ENCODE measurements at places on chromosomes 1 and 21. TPM values are rescaled to one million over a fixed set of nuclear protein-coding genes. Genes with fewer than 3 reads are reported as not detected.

DNA sequence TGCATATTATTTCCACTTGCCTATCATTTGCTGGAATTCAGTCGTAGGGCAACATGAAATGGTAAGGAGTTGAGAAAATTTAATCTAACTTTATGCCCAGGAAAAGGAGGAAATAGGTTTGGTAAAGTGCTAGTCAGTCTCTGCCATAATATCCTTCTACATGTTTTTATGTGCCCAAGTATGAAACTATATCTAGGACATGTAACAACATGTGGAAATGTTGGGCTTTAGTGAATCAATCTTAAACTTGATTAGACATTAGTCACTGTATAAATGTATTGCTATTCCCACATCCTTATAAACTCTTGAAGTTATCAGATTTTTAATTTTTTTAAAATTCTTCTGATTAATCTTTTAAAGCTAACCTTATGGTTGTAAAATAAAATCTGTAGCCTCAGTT, 204.7 kb upstream of the ZRANB2 start:
- no peaks in the 10 kb centered on the region for H3K36me3 ChIP-seq
- no peaks in the 10 kb centered on the region for H3K27me3 ChIP-seq
- no peak overlapping the region for H3K4me3 ChIP-seq
- H3K4me1 ChIP-seq, result no peaks in the 10 kb centered on the region

The NUCKS1 gene
- 237 TPM for total RNA-seq

The RGS13 gene
- not detected for total RNA-seq

DNA sequence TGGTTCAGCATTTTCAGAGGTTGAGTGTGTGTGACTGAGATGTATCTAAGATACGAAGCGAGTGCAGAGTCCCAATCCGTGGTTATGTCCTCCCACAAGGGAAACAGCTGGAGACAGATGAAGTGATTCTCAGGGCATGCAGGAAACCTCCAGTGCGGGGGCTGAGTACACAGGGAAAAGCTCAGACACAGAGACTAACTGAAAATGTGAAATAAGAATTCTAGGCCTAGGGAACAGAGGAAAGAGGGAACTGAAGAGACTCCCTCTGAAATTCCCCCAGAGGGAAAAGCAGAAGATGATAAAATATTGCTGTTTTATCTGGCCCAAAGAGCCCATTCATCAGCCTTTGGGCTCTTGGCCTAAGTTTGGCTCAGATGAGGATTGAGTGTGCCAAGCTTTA, 116.8 kb downstream of the LRRC53 start:
- no peaks in the 10 kb centered on the region for H3K27me3 ChIP-seq
- no peak for DNase-seq

The COL16A1 gene
- not detected for total RNA-seq

- DNase-seq, result no peak
- H3K36me3 ChIP-seq, result no peaks in the 10 kb centered on the region
- no peak overlapping the region for H3K4me3 ChIP-seq
Measured at GRCh38 chr1:18947570-18947969, 8.9 kb downstream of the IFFO2 start.

DNA sequence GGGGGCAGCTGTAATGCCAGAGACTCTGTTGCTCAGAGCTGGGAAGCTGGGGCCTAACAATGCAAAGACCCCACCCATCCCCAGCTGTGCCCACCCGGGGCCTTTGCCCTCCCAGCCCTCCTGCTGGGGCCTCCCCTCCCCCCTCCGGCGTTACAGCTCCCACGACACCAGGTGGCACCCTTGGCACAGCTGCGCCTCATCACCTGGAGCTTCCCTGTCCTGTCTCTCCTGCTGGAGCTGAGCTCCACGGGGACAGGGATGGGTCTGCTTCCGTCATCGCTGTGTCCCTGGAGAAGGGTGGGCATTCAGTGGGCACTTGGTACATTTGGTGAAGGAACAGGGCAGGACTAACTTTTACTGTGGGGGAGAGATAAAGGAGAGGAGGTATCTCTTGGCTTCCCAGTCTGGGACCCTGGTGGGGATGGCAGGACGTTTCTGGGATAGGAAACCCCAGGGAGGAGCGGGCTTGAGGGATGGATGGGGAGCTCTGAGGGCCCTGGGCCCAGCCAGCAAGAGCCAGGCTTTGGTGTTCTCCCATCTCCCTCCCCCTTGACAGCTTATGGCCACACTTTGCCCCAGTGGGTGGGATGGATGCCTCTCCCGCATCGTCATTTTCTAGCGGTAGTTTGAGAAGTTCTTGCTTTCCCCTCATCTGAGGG, 453.2 kb downstream of the PTPRU start:
- DNase-seq, result no peak
- H3K4me3 ChIP-seq, result no peak overlapping the region
- no peaks in the 10 kb centered on the region for H3K36me3 ChIP-seq

- H3K4me1 ChIP-seq, result no peaks in the 10 kb centered on the region
- no peak overlapping the region for H3K27ac ChIP-seq
- no peak overlapping the region for H3K4me3 ChIP-seq
- peaks cover 31% of the 10 kb centered on the region for H3K27me3 ChIP-seq
- no peak for DNase-seq
Measured at GRCh38 chr1:63350320-63350719, 17.1 kb upstream of the ALG6 start.

DNA sequence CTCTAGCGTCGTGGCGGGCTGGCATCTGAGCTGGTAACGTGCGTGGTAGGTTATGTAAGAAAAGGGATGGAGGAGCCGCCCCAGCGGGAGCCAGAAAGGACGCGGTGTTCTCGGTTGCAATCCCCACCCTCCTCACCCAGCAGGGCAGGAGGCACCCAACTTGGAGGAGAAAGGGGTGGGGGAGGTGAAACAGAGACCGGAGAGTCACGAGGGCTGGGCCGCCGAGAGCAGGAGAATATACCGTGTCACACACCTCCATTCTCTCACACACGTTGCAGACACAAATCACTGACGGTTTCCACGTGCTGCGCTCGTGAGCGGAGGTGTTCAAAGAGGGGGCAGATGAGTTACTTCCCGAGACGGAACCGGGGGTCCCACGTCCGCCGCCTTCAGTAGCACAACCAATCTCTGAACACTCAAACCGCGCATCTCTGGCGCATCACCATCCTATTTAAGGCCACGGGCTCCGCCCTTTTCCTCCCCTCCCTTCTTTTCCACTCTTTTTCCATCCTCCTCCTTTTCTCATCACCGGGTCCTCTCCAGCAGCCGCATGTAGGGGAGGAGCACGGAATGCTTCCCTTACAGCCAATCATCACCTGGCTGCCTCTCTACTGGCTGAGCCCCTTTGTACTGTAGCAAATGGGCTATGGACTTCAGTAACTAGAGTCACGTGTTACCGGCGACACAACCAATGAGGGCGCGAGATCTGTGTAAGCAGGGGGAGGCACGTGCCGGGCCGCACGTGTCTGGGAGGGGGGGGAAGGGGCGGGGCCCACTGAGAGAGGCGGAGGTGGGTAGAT, at the start of gene CIART:
TSS of gene CIART (plus strand) at position 797 of the 800 bp plus-strand sequence. CDS start 714 bp downstream, outside the sequence.
- H3K4me1 ChIP-seq, result peaks cover 24% of the 10 kb centered on the region
- H3K27ac ChIP-seq, result peak within 1 kb of the TSS; percentile 80
- H3K4me3 ChIP-seq, result peak within 1 kb of the TSS; percentile 71
- peak; percentile 83 for DNase-seq
- H3K36me3 ChIP-seq, result peaks cover 2% of the 10 kb centered on the region

The OLFML3 gene
- total RNA-seq, result 0.78 TPM

The PAQR6 gene
- total RNA-seq, result 8.6 TPM

The FAM89A gene
- 5.7 TPM for total RNA-seq

The DPT gene
- total RNA-seq, result not detected

The SPATA21 gene
- total RNA-seq, result not detected

The OLFML2B gene
- not detected for total RNA-seq

GRCh38 chr1:222464841-222465210, 83.1 kb downstream of the HHIPL2 start:
- peaks cover 13% of the 10 kb centered on the region for H3K4me1 ChIP-seq
- peak; percentile 66 for DNase-seq
- H3K27ac ChIP-seq, result no peak overlapping the region

- DNase-seq, result no peak
- no peaks in the 10 kb centered on the region for H3K36me3 ChIP-seq
- no peak overlapping the region for H3K27ac ChIP-seq
- peaks cover 8% of the 10 kb centered on the region for H3K27me3 ChIP-seq
- H3K4me3 ChIP-seq, result no peak overlapping the region
Measured at GRCh38 chr1:30611741-30612309, 111.6 kb downstream of the MATN1 start.

The ZBTB37 gene
- 9.2 TPM for total RNA-seq

GRCh38 chr1:154663471-154664060, 55.6 kb upstream of the ADAR start:
- no peak overlapping the region for H3K27ac ChIP-seq
- H3K36me3 ChIP-seq, result no peaks in the 10 kb centered on the region
- peaks cover 2% of the 10 kb centered on the region for H3K4me1 ChIP-seq
- no peak overlapping the region for H3K4me3 ChIP-seq

The SH2D2A gene
- 84.0 TPM for total RNA-seq

GRCh38 chr1:7482077-7482476, 289.0 kb upstream of the VAMP3 start:
- H3K27ac ChIP-seq, result no peak overlapping the region
- no peaks in the 10 kb centered on the region for H3K4me1 ChIP-seq
- no peaks in the 10 kb centered on the region for H3K36me3 ChIP-seq

- no peak for DNase-seq
- H3K36me3 ChIP-seq, result no peaks in the 10 kb centered on the region
- no peak overlapping the region for H3K27ac ChIP-seq
- no peaks in the 10 kb centered on the region for H3K4me1 ChIP-seq
- H3K27me3 ChIP-seq, result peaks cover 12% of the 10 kb centered on the region
Measured at GRCh38 chr1:151858030-151858746, 4.7 kb upstream of the THEM5 start.

- H3K4me1 ChIP-seq, result peaks cover 3% of the 10 kb centered on the region
- H3K4me3 ChIP-seq, result no peak within 1 kb of the TSS
- H3K36me3 ChIP-seq, result no peaks in the 10 kb centered on the region
- no peaks in the 10 kb centered on the region for H3K27me3 ChIP-seq
- no peak within 1 kb of the TSS for H3K27ac ChIP-seq
Measured at GRCh38 chr1:118185084-118185832, at the start of gene SPAG17. SPAG17 (minus strand) TSS chr1:118185228; CDS start chr1:118185157, 71 bp downstream.

- no peaks in the 10 kb centered on the region for H3K36me3 ChIP-seq
- DNase-seq, result no peak
- no peak overlapping the region for H3K4me3 ChIP-seq
- no peak overlapping the region for H3K27ac ChIP-seq
- peaks cover 4% of the 10 kb centered on the region for H3K27me3 ChIP-seq
- H3K4me1 ChIP-seq, result peaks cover 8% of the 10 kb centered on the region
Measured at GRCh38 chr1:88608139-88608943, 75.7 kb upstream of the PKN2 start.

The MRPL20 gene
- total RNA-seq, result 111 TPM

DNA sequence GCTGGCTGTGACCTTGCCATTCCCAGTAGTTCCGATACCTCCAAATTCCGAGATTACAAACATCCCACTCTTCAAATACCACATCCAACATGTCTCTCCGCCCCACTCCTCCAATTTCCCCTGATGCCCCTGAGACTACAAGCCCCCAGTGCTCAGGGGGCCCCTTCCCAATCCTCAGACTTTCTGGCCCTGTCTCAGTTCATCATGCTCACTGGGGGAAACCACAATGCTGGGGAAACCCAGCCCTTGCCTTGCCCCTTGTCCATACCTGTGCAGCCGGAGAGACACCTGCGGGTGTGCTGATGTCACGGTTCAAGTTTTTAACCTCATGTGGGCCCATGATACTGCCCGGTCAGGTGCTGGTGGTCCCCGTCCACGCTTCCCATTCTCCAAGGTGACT, 226.6 kb downstream of the CAMTA1 start:
- no peaks in the 10 kb centered on the region for H3K4me1 ChIP-seq
- no peak overlapping the region for H3K27ac ChIP-seq
- no peak overlapping the region for H3K4me3 ChIP-seq

- no peak for DNase-seq
Measured at GRCh38 chr1:41576620-41577019, 92.1 kb upstream of the EDN2 start.

- no peak overlapping the region for H3K4me3 ChIP-seq
- no peaks in the 10 kb centered on the region for H3K27me3 ChIP-seq
- no peaks in the 10 kb centered on the region for H3K4me1 ChIP-seq
- no peak overlapping the region for H3K27ac ChIP-seq
- peaks cover 3% of the 10 kb centered on the region for H3K36me3 ChIP-seq
- DNase-seq, result no peak
Measured at GRCh38 chr1:93331412-93331811, 14.3 kb upstream of the DR1 start.

DNA sequence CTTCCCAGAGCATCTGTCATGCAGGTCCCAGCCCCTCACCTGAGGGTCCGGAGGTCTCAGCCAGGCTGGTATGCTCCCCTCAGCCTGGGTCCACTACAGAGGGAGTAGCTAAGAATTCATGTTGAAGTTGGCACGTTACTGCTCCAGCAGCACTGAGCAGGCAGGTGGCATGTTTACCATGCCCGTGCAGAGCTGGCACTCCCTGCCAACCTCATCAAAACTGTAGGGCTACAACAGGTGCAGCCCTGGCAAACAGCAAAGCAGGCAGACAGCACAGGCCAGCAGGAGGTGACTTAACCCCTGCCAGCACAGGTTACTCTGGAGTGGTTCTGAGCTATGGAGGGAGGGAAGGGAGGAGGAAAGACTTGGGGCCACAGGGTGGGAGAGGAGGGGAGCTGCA, 46.4 kb downstream of the NUAK2 start:
- no peak overlapping the region for H3K27ac ChIP-seq
- DNase-seq, result no peak
- peaks cover 15% of the 10 kb centered on the region for H3K27me3 ChIP-seq
- no peak overlapping the region for H3K4me3 ChIP-seq
- no peaks in the 10 kb centered on the region for H3K36me3 ChIP-seq

- H3K4me3 ChIP-seq, result no peak overlapping the region
- peak overlapping the region; percentile 57 for H3K27ac ChIP-seq
- H3K27me3 ChIP-seq, result no peaks in the 10 kb centered on the region
Measured at GRCh38 chr1:149903836-149904491, 4.6 kb downstream of the BOLA1 start.

DNA sequence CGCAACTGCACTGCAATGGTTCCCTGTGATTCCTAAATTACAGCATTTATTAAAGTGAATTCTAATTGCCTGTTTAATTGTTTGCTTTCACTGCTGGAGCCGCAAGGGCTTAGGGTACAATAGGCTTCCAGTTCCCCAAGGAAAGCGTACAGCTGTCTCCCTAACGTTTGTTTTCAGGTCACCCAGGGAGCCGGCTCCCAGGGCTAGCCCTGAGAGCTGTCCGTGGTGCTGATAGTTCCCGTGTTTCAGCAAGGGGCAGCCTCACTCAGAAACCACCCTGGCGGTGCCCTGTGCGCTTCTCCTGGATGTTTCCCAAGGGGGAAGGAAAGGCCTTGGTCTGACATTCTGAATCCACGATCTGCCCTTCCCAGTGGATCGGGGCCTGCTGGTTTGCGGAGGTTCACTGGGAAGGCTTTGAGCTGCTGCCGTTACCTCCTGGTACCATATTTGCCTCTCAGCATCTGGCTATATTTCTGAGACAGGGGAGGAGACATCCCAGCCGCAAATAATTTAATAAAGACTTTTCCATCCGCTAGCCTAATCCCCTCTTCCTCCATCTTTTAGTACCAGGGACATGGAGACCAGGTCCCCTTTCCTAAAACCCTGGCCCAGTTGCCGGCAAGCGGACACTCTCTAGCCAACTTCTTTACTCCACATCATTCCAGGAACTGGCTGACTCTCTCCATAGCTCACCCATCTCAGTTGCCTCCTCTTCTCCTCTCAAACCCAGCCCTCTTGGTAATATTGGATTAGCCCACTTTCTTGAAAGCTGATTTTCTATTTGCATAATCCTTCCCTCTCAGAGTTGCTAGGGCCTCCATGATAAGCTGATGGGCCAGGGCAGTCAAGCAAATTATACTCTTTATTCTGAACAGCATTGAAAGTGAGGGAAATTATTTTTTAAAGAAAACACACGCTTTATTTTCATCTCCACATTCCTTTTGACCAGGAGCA, 149.0 kb downstream of the IGSF21 start:
- no peak overlapping the region for H3K27ac ChIP-seq
- no peaks in the 10 kb centered on the region for H3K36me3 ChIP-seq
- H3K4me3 ChIP-seq, result no peak overlapping the region
- peak; percentile 55 for DNase-seq

- no peak overlapping the region for H3K4me3 ChIP-seq
- no peaks in the 10 kb centered on the region for H3K4me1 ChIP-seq
- H3K27me3 ChIP-seq, result no peaks in the 10 kb centered on the region
Measured at GRCh38 chr1:158327481-158327880, 3.9 kb downstream of the CD1B start.

Measured in activated CD8-positive, alpha-beta T cell treated with anti-CD3 and anti-CD28 coated beads, Interleukin-2, amount 10 ng/mL, durations not matched to agents 7 days and 5 days (primary cell).